ENCODE measurements at places on chromosomes 5 and 9. TPM values are rescaled to one million over a fixed set of nuclear protein-coding genes. Genes with fewer than 3 reads are reported as not detected.

The TMC1 gene
- 1.3 TPM for polyA plus RNA-seq

The ANKRD55 gene
- polyA plus RNA-seq = 1.1 TPM

The CDO1 gene
- 22.9 TPM for polyA plus RNA-seq

The TMEM252 gene
- 7.7 TPM for polyA plus RNA-seq

The SLC36A2 gene
- polyA plus RNA-seq = 21.0 TPM

The LHX6 gene
- 3.5 TPM for polyA plus RNA-seq

The EGFL7 gene
- 38.8 TPM for polyA plus RNA-seq

The STKLD1 gene
- polyA plus RNA-seq = 4.4 TPM

The OLFML2A gene
- polyA plus RNA-seq = 18.7 TPM

The C1QTNF3 gene
- polyA plus RNA-seq = 71.9 TPM

The FAF2 gene
- polyA plus RNA-seq = 56.6 TPM

The FNIP1 gene
- polyA plus RNA-seq = 21.4 TPM

The NEK6 gene
- polyA plus RNA-seq = 27.2 TPM

The ZNF366 gene
- polyA plus RNA-seq = 3.5 TPM

The SLC22A5 gene
- polyA plus RNA-seq = 65.8 TPM

The IRGM gene
- polyA plus RNA-seq = 1.5 TPM

The HAUS6 gene
- polyA plus RNA-seq = 23.8 TPM

The SLC34A3 gene
- polyA plus RNA-seq = 7.4 TPM

The TMEM171 gene
- polyA plus RNA-seq = 5.2 TPM

The CCL19 gene
- not detected for polyA plus RNA-seq

The C9 gene
- polyA plus RNA-seq = 0.37 TPM

The CYSTM1 gene
- 54.2 TPM for polyA plus RNA-seq

The MARVELD2 gene
- polyA plus RNA-seq = 30.5 TPM

The NR5A1 gene
- polyA plus RNA-seq = not detected

The PRDM9 gene
- polyA plus RNA-seq = 0.15 TPM

The LECT2 gene
- polyA plus RNA-seq = 5.2 TPM

The FST gene
- polyA plus RNA-seq = 34.1 TPM

The SNCB gene
- polyA plus RNA-seq = 0.20 TPM

The PCDHA12 gene
- polyA plus RNA-seq = 0.23 TPM

The CER1 gene
- 3.3 TPM for polyA plus RNA-seq

The FCHO2 gene
- polyA plus RNA-seq = 32.7 TPM

The SH2D3C gene
- polyA plus RNA-seq = 11.2 TPM

The TTC23L gene
- 5.0 TPM for polyA plus RNA-seq

The GDF9 gene
- 2.1 TPM for polyA plus RNA-seq

The SLC2A6 gene
- polyA plus RNA-seq = 1.0 TPM

The CCNI2 gene
- polyA plus RNA-seq = 4.2 TPM

The NIM1K gene
- 0.43 TPM for polyA plus RNA-seq

The ITGA1 gene
- 60.0 TPM for polyA plus RNA-seq

The HTR1A gene
- not detected for polyA plus RNA-seq

The NR2F1 gene
- polyA plus RNA-seq = 220 TPM

The SLC34A1 gene
- polyA plus RNA-seq = 200 TPM

The PTGER4 gene
- 10.3 TPM for polyA plus RNA-seq

The ISL1 gene
- not detected for polyA plus RNA-seq

The CTNNAL1 gene
- polyA plus RNA-seq = 61.7 TPM

The SLC46A2 gene
- 0.12 TPM for polyA plus RNA-seq

The CNTFR gene
- 34.6 TPM for polyA plus RNA-seq
